Activated CD4-positive, CD25-positive, alpha-beta regulatory T cell (primary cell): ENCODE measurements at places on chromosomes 2 and 18.

GRCh38 chr2:20664071-20664390 is 2.9 kb upstream of the GDF7 start:
- DNase-seq: no peak

GRCh38 chr18:24672165-24672941 is 211.9 kb downstream of the HRH4 start:
- DNase-seq: no peak

DNA sequence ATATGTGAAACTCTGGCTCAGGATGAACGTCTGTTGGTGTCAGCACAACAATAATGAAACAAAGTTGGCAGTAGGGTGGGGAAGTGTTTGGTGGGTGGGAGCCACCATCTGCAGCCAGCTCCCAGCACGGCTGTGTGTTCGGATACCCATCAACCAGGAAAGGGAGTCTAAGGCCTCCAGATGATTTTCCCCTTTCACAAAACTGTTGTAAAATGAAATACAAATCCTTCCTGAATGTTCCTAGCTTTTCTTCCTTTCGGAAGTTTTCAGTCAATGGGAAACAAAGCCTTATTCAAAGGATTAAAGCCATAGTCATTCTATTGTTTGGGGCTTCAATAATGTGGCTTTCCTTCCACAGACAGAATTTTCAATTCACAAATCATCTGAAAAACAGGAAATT is 14.5 kb upstream of the DARS1 start:
- no peak for DNase-seq

- no peak for DNase-seq
These were observed 232.8 kb downstream of the CELF4 start for GRCh38 chr18:37332628-37333420.
